Activated CD8-positive, alpha-beta T cell treated with anti-CD3 and anti-CD28 coated beads for 36 hours (primary cell): ENCODE measurements at places on chromosomes 4 and X. TPM values are rescaled to one million over a fixed set of nuclear protein-coding genes. Genes with fewer than 3 reads are reported as not detected.

The ARHGAP36 gene
- total RNA-seq, result not detected

DNA sequence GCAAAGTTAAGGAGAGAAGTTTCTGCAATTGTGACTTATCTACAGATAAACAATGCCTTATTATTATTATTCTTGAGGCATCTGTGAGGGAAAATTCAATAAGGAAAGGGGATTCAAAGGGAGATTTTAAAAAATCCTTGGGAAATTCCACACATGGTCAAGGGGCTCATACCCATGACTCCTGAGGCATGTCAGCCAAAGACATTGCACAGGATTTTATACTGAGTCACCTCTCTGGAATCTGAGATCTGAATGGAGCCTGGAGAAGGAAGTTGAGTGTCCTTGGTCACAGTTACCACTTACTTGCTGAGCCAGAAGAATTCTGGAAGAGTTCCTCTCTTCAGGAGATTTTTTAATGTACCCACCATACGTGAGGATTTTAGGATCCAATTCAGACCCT, 14.4 kb upstream of the CXCL8 start:
- DNase-seq, result no peak

DNA sequence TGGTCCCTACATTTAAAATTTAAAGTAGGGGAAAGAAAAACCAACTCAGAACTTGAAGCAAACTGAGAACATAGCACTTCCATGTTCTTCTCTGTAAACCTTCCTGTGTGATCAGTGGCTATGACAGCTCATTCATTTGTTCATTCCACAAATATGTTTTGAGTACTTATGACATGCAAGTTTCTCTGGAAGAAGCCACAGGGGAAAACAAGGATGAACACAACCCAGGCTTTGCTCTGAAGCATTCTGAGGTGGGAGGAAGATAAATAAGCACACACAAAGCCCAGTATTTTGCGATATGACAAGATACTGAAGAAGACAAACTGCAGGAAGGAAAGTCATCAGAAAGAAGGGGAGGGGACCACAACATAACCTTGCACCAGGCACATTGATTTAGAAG, 96.4 kb downstream of the CHIC2 start:
- DNase-seq, result no peak

The ASB5 gene
- total RNA-seq, result not detected

DNA sequence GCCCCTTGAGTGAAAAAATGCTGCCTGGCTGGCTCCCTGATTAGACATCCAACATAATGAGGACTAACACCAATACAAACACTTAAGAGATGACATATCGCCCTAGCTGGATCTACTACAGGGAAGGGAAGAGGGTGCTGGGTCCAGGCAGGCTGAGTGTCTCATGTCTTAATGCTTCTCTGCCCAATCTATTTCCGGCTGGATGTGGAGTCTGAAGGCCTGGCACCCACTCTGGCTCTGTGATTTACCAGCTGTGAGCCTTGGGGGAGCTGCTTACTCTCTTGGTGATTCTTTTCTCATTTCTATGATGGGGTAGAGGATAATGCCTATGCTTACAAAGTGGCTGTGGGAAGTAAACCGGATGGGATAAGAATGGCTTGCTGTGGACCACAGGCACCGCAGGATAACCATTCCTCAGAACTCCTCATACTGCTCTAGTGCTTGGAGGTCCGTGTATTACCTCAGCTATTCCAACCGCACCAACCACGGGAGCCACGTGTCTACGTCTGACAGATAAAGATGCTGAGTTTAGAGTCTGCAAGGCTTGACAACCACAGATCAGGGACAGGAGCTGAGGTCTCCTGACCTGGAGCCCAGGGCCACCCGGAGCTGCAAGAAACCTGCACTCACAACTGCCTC, 161.7 kb downstream of the AFAP1 start:
- DNase-seq, result no peak

The CT83 gene
- not detected for total RNA-seq

DNA sequence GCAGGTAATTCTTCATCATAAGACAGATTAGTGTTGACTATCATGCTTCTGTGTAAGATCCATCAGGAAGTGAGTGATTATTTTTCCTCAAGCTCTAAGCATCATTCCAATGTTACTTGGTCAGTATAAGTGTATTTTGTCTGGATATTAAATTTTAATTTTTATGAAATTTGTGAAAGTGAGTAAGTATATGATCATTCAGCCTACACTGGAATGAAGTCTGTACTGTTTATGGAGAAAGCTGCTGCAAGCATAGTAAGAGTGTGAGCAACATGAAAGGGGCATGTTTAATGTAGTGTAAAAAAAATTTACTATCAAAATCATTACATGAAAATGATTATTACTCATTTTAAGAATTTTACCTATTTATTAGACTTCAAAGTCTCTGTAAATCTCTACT, 84.8 kb downstream of the IL15 start:
- no peak for DNase-seq

The SSX1 gene
- not detected for total RNA-seq

DNA sequence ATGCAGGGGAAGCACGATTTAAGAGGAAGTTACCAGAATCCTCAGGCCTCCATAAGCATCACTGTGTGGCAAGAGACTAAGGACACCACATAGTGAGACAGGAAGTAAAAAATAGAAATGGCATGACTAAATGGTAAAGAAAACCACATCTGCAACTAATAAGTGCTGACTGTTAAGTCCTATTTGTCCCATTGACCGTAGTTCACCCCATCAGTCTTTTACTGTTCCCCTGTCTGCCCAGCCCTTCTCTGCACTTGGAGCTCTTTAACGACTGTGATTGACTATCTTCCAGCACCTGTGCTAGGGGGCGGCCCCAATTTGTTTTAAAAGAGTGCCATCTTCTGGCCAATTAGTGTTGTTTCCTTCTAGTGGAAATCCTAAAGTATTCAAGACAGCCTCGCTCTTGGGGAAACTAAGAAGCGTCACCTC, 94.2 kb downstream of the MAOA start:
- peak; percentile 46 for DNase-seq

The HTN1 gene
- not detected for total RNA-seq

GRCh38 chrX:154090731-154091130, 6.8 kb downstream of the MECP2 start:
- no peak for DNase-seq

DNA sequence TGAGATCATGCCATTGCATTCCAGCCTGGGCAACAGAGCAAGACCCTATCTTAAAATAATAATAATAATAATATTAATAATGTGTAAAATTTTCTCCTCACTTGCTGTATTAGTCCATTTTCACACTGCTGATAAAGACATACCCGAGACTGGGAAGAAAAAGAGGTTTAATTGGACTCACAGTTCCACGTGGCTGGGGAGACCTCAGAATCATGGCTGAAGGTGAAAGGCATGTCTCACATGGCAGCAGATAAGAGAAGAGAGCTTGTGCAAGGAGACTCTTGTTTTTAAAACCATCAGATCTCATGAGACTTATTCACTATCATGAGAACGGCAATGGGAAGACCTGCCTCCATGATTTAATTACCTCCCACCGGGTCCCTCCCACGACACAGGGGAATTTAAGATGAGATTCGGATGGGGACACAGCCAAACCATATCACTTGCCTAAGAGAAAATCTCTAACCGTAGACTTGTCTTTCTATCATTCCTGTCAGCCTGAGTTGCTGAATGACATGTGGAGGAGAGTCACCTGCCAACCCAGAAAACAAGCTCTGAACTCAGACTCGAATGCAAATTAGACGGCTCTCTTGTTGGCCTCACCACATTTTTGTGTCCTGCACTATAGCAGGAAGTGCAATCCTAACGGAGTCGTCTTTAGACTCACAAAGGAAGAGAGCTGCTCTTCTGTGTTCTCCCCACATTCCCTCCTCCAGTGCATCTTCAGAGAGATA, 51.9 kb upstream of the DCTD start:
- no peak for DNase-seq

DNA sequence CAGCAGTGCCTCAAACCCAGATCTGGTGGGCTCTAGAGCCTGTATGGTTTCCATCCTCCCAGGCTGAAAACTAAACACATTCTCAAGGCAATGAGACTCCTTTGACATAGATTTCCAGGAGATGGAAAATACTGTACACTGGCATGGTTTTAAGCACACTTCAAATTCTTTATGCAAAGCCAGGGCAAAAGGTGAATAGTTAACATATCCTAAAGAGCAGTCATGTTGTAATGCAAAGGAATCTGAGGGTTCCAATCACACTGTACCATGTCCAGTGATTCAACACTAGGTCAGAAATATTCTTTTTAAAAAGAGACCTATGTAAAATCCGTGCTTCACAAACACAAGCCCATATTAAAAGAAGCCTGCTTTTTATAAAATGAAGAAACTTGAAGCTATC, 195.3 kb downstream of the QDPR start:
- no peak for DNase-seq

The CPLX1 gene
- total RNA-seq, result not detected

The WNK3 gene
- 0.45 TPM for total RNA-seq

GRCh38 chr4:128371001-128371777, 83.6 kb upstream of the PGRMC2 start:
- no peak for DNase-seq

DNA sequence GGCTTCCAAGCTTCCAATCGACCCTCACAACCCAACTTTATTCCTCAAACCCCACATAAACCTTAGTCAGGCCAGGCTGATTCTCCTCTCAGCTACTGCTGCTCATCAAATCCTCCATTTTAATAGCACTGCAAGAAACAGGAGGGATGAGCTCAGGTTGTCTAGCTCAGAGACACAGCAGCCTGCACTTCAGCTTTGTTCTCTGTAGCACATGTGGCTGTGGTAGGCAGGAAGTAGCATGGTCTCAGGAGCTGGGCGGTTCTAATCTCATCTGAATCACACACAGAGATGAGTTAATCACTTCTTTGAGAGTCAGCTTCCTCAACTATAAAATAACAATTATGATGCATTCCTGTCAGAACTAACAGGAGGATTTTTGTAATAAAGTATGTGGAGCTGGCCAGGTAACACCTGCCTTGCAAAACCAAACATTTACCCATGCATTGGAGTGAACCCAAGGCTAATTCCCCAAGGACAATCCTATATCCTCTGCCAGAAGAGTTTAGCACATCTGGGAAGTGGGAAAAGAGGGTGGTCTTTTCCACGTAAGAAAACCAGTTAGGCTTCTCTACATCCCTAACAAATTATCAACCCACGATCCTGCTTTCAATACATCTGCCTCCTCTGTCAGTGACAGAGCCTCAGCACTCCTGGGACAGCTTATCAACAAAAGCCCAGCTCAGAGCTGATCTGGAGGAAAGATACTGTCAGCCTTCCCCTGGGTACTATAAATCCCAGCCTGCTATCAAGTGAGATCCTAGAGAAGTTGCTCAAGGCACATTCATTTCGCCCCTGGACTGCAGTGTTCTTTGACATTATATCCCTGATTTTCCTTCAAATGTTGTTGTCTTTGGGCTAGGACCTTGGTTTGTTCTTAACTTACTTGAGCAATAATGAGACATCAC, 32.8 kb downstream of the ELOVL6 start:
- DNase-seq, result peak; percentile 83

The VEGFD gene
- not detected for total RNA-seq
